Ureter (tissue), 1 donor: ENCODE measurements at places on chromosomes 3 and 15. TPM values are rescaled to one million over a fixed set of nuclear protein-coding genes. Genes with fewer than 3 reads are reported as not detected.

- no peak for DNase-seq
Measured at GRCh38 chr3:26625187-26625586, 2.6 kb downstream of the LRRC3B start.

- DNase-seq: no peak
Measured at GRCh38 chr3:64977308-64978100, 289.7 kb upstream of the ADAMTS9 start.

GRCh38 chr3:188294823-188295487 is 141.0 kb downstream of the LPP start:
- no peak for DNase-seq

- DNase-seq: no peak
Measured at GRCh38 chr3:66270288-66270687, 49.5 kb downstream of the SLC25A26 start.

- DNase-seq: no peak
Measured at GRCh38 chr3:101898752-101899169, 49.4 kb downstream of the NFKBIZ start.

The ITPKA gene
- total RNA-seq: 0.29 TPM

- DNase-seq: no peak
Measured at GRCh38 chr15:25930931-25931330, 67.8 kb upstream of the ATP10A start.

GRCh38 chr3:47890828-47891612 is 88.1 kb downstream of the DHX30 start:
- DNase-seq: no peak

- no peak for DNase-seq
Measured at GRCh38 chr3:196246612-196247308, 30.4 kb downstream of the SLC51A start.

The IDH2 gene
- total RNA-seq: 65.2 TPM

DNA sequence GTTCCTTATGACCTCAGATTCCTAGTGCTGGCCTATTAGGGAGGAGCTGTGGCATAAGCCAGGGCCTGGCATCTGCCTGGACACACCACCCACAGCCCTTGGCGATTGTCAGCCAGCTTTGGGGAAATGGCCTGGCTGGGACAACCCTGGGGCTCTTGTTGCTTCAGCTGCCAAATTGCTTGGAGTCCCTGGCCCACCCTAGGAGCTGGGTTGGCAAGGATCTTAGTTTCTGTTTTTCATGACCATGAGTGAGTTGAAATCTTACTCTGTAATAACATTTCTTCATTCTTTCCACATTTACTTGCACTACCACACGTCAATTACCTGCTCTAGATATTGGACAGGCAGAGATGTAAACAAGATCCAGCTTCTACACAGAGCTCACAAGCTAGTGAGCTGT is 1.9 kb upstream of the MYZAP start:
- no peak for DNase-seq

- no peak for DNase-seq
Measured at GRCh38 chr15:70437882-70438451, 325.4 kb downstream of the UACA start.

The CNTN3 gene
- 24.5 TPM for total RNA-seq

- no peak for DNase-seq
Measured at GRCh38 chr15:42121682-42122081, 27.3 kb upstream of the PLA2G4D start.

- DNase-seq: peak; percentile 37
Measured at GRCh38 chr3:183824761-183825455, 469 bp downstream of the MAP6D1 start.

DNA sequence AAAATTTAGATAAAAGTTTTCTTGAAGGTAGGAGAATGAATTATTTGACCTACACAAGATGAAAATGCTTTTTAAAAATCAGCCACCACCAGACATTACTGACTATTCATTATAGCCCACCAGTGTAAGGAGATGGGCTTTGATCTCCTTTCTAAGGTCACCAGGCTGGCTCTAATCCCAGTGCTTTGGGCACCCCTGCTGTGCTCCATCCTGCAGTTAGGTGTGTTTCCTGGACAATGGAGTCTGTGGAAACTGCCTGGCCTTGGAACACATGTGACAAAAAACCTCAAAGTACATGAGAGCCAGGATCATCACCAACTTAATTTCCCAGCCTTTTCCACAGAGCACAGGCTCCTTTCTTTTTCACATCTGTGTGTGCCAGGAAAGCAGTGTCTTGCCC is 260.9 kb downstream of the CHST2 start:
- no peak for DNase-seq

- DNase-seq: no peak
Measured at GRCh38 chr3:37544869-37545352, 316.8 kb upstream of the CTDSPL start.

- no peak for DNase-seq
Measured at GRCh38 chr3:97975466-97975865, 3.2 kb upstream of the RIOX2 start.

The ADAMTS17 gene
- total RNA-seq: 10.6 TPM

The RAB5A gene
- total RNA-seq: 75.6 TPM

GRCh38 chr15:91099616-91099994 is 452 bp upstream of the SV2B start:
- no peak for DNase-seq

DNA sequence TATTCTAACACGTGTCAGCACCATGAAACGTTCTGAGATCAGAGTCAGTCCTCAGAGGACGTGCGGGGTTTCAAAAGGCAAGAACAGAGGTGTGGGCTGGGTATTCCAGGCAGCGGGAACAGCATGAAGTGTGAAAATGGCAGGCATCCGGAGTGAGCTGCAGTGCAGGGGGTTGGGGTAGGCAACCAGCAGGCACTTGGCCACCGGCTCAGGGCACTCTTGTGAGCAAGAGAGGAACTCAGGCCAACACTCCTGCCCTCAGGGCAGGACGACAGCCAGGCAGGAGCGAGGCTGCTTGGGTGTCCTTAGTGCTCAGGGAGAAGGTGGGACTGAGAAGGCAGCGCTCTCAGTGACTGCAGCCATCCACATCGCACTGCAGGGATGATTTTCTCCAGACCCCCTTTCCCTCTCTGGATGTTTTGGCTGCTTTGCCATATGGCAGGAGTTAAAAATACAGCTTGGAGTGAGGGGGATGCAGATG is 151.1 kb downstream of the NUP210 start:
- DNase-seq: no peak

GRCh38 chr15:34259566-34259965 is 34.8 kb downstream of the EMC4 start:
- DNase-seq: no peak

The TLR9 gene
- total RNA-seq: 0.26 TPM

- no peak for DNase-seq
Measured at GRCh38 chr15:74505837-74506514, 35.0 kb upstream of the ARID3B start.

The ZPLD1 gene
- 0.10 TPM for total RNA-seq

The DUOX1 gene
- total RNA-seq: 85.5 TPM

The MCCC1 gene
- total RNA-seq: 102 TPM

DNA sequence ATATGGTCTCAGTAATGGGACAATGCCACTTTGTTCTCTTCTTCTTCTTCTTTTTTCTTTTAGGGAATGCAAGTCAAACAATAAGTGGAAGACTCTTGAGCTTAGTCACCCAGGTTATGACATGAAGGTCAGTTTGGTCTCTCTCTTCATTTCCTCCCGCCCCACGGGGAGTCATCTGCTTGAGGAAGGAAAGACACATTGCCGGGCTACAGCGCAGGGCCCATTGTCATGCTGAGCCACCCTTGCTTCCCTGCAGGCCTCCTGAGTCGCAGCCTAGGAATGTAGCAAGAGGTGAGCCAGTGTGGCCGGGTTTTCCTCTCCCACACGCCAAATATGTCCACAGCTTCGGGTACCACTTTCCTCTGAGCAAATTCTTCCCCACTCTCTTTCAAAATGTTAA is 47.6 kb downstream of the RAP2B start:
- DNase-seq: no peak

DNA sequence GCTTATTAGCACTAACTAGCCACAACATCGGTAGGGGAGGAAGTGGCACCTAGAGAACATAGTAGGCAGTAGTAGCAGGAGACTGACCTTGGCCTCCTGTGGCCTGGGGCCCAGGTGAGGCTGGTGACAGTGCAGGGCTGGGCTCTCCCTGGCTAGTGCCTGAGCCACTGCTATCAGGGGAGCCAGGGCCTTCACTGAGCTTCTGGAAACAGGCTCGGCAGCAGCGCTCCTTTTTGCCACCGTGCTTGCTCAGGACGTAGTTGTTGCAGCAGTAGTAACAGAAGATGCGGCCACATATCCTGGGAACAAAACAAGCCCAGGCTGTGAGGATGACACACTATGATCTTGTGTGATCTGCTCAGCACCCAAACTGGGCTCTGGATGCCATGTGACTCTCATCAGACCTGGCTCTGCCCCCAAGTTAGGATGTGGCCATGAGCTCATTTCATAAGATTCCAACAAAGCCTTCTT is 15.1 kb downstream of the CXCR6 start:
- DNase-seq: no peak

GRCh38 chr3:24433838-24434591 is 60.6 kb downstream of the THRB start:
- no peak for DNase-seq

DNA sequence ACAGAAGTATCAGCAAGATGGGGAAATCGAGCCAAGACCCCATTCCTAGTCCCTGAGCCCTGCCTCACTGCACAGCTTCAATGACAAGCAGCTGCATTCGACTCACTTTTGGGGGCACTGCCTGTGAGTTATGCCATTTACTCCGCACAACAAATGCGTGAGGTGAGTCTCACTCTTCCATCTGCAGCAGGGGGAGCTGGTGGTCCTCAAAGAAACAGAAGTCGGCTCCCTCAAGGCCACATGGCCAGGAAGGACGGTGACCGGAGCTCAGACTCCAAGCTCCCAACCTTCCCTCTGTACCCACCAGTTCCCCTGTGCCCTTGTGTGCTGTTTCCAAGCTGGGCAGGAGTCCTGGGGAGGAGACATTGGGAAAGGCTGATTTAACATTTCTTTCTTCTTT is 127.7 kb upstream of the IQSEC1 start:
- no peak for DNase-seq

- no peak for DNase-seq
Measured at GRCh38 chr3:74906181-74906580, 291.7 kb upstream of the CNTN3 start.

The CLDN16 gene
- total RNA-seq: 1.1 TPM

The RPUSD3 gene
- 33.9 TPM for total RNA-seq

GRCh38 chr3:25040748-25041147 is 387.3 kb upstream of the RARB start:
- DNase-seq: no peak

The GOLGA6B gene
- total RNA-seq: 0.36 TPM
